ENCODE measurements at places on chromosomes 1 and 21.

GRCh38 chr1:115071012-115071664 lies 18.2 kb downstream of the TSPAN2 start:
- no peak for DNase-seq

- no peak for DNase-seq
Measured at GRCh38 chr1:35885961-35886558, 3.1 kb downstream of the AGO1 start.

- DNase-seq, result no peak
Measured at GRCh38 chr1:60262701-60263100, 189.1 kb upstream of the C1orf87 start.

DNA sequence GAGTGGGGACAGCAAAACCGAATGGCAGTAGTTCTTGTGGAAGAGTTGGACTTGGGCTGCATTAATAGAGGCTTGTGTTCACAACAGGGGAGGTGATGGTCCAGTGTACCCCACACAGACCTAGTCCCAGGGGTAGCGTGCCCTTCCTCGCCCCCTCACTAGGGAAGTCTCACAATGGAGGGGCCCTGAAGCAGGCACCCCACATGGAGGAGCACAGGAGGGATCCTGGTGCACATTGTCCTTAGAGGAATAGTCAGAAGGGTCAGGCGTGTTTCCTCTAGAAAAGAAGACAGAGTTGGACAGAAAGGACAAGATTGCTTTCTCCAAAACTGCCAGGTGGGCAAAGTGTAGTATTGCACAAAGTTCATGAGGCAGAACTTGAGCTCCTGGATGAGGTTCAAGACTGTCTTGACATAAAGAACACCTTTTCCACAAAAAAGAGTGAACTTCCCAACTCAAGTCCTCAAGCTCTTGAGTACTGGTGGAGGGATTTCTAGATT lies 23.3 kb downstream of the ETNK2 start:
- DNase-seq, result no peak

GRCh38 chr1:192973202-192973601 lies 86.0 kb downstream of the UCHL5 start:
- no peak for DNase-seq

DNA sequence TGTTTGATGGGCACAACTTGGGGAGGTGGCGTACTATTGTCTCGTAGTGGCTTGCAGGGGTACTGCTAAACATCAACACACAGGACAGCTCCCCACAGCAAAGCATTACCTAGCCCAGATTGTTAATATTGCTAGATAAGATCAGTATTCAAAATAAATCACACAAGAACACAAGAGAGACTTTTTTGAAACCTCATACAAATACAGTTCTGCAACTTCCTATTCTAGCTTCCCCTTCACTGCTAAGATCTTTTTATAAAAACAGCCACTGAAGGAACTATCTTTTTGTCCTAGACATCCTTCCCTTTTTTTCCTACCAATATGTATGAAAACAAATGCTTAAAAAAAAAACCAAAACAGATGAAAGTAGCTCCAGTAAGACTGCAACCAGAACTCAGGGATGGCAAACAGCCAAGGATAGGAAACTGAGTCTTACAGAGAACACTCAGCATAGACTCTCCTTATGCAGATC lies 137.8 kb upstream of the KRTAP19-8 start:
- no peak for DNase-seq

- no peak for DNase-seq
Measured at GRCh38 chr1:46447499-46448108, 42.0 kb upstream of the DMBX1 start.

DNA sequence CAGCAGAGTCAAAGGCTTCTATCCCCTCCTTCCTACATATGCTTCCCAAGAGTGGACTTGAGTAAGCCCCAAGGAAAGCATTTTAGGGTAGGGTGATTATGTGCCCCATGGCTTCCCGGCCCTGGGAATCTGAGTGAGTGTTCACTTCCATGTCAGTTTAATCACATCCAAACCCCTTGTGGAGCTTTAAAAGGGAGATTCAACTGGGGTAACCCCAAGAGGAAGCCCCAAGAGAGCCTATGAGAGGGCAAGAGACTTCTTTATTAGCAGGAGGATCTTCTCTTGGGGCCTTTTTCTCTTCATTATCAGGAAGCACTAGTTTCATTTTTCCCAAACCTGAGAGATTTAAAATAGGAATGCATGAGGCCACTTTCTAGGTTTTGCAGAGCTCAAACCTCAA lies 97.0 kb upstream of the IRF2BP2 start:
- no peak for DNase-seq

- DNase-seq, result no peak
Measured at GRCh38 chr1:17485281-17485680, 45.8 kb upstream of the RCC2 start.

- DNase-seq, result no peak
Measured at GRCh38 chr1:158969855-158970254, 38.5 kb downstream of the PYHIN1 start.

DNA sequence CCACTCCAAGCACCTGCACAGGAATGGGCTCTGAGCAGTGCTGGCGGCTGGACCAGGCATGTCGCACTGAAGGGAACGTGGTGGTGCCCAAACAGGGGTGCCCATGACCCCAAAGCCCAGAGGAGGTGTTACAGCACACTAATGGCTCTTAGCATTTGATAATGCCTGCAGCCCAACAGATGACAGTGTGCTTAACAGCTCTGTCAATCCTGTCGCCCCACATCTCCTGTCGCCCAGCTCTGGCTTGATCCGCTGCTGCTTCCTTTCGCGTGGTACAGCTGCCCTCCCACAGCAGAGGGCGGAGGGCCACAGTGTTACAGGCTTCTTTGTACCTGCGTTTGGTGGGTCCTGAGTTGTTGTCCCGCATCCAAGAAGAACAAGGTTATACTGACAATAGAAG lies 32.2 kb upstream of the CR1L start:
- DNase-seq, result no peak

DNA sequence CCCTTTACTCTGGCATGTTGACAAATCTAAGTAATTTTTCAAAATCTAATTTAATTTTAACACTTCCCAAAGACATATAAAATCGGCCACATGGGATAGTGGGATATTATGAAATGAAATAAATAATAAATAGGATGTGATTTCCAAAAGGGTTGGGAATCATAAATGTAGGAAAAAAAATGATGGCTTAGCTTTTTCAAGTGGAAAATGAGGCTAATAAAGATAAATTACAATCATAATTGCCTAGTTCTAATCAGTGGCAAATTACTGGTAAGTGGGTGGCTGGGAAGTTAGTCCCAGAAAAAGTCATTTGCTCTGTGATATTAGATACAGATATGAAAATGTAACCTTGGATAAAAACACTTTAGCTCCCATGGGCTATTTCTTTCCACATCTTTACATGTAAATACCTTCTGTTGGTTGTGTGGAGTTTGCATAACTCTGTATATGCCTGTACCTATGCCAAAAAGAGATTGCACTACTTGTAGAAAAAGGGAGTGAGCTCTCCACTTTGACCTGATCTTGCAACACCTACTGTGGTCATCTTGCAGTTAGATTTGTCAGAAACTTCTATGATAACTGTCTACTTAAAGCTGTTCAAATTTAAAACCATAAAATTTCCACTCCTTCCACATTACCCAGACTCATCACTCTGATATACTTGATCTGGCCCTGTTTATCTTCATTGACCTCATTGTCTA lies 284.6 kb upstream of the KAZN start:
- DNase-seq, result no peak

- no peak for DNase-seq
Measured at GRCh38 chr1:155379631-155380090, 59.0 kb downstream of the RUSC1 start.

DNA sequence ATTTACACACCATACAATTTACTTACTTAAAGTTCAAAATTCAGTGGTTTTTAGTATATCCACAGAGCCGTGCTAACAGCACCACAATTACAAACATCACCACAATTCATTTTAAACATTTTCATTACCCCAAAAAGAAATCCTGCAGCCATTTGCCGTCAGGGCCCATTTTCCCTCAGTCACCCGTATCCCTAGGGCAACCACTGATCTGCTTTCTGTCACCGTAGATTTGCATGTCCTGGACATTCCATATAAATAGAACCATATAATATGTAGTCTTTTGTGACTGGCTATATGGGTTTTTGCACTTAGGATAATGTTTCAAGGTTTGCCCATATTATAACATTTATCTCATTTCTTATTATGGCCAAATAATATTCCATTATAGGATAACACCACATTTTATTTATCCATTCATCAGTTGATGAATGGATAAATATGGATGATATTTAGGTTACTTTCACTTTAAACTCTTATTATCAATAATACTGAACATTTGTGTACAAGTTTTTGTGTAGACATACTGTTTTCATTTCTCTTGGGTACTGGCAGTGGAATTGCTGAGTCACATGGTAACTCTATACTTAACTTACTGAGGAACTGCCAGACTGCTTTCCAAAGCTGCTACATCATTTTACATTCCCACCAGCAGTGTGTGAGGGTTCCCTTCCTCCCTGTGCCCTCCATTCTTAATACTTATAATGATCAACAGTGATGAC lies 68.9 kb downstream of the ST3GAL3 start:
- DNase-seq, result no peak

DNA sequence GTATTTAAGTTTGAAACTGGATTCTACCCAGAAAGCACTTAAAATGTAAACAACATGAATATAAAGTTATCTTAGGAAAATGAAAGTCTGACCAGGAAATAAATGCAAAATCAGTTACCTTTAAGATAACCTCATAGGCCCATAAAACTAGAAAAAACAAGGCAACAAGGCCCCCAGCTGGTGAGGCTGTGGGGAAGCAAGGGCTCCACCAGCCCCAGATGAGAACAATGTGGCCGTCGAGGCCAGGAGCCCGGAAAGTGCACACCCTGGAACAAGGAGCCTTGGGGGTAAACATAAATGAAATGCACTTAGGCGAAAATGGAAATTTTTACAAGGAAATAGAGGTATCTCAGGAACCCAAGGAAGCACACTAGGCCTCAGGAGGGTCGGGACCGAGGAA lies 37.9 kb upstream of the BMP8B start:
- no peak for DNase-seq

- peak; percentile 58 for DNase-seq
Measured at GRCh38 chr1:111204201-111204982, 3.9 kb upstream of the DENND2D start.

DNA sequence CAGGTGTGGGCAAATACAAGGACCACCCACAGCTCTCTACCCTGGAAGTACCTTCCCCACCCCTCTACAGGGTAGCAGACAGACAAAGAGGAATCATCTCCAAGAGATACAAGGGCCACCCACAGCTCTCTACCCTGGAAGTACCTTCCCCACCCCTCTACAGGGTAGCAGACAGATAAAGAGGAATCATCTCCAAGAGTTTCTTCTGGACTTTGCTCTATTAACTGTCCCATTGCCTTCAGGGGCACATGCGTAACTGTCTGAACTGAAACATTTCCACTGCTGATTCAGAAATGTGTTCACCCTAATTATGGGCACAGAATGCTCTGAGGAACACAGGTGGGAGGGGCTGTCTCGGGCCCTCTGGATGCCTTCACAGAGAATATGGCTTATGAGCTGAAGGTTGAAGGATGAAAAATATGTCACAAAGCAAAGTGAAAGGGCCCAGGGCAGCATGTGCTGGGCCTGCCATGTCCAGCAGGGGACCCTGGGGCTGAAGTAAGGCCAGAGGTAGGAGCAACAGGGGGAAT lies 43.9 kb downstream of the ZNF281 start:
- no peak for DNase-seq

DNA sequence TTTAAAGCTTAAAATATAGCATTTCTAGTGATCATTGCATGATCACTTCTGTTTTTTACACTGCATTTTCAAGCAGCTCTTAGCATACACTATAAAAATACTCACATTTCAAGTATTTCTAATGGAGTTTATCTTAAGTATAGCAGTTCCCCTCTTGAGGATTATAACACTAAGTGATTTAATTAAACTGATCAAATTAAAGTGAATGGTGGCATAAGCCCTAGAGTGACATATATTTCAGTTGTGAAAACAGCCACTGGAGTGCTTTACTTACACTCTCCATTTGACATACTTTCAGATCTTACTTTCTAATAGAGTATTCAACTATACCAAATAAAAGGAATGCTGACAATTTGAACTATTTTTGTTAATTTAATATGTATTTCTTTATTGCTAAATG lies 623.3 kb upstream of the TMPRSS15 start:
- no peak for DNase-seq

DNA sequence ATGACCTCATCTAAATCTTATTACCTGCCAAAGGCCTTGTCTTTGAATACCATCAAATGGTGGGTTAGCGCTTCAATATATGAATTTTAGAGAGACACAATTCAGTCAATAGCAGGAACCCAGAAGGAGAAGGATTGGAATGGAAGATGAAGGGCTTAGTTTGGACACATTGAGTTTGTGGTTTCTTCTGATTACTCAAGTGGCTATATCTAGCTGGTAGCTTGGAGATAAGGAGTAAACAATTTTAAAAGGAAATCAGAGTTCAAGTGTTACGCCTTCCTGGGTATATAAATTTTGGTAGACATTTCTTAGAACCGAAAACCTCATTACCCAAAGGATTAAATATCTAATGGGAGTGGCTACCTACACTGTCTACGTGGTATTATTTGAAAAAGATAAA lies 80.2 kb downstream of the RGS2 start:
- no peak for DNase-seq

DNA sequence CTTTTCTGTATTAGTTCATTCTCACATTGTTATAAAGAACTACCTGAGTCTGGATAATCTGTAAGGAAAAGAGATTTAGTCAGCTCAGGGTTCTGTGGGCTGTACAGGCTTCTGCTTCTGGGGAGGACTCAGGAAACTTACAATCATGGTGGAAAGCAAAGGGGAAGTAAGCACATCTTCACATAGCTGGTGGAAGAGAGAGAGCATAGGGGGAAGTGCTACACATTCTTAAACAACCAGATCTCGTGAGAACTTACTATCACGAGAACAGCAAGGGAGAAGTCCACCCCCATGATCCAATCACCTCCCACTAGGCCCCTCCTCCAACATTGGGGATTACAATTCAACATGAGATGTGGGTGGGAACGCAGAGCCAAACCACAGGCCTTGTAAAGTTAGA lies 37.9 kb upstream of the AHCTF1 start:
- DNase-seq, result no peak

DNA sequence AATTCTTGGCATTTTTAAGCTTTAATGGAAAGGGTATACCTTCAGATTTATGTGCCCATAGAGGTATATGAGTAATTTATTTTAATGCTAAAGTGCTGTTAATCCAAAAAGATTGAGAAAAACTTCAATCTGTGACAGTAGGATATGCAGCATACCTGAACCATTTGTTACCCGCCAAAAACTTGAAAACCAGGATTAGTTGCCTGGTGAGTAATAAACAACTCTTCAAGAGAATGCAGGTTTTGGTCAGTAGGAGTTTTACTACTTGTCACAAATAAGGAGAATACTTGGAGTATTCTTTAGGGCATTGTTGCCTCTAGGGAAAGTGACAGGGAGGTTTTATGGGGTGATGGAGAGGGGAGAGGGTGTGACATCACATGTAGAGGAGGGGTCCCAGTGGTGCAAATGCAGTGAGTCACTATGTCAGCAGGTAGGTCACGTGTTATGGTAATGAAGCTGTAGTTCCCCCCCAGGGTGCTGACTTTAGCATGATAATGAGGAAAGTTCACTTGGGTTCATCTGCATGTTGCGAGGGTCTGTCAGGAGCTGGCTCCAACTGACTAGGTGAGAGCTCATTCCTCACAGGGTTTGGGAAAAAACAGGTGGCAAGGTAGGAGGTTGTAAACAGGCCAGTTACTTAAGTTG lies 23.1 kb downstream of the USP25 start:
- DNase-seq, result no peak

- DNase-seq, result no peak
Measured at GRCh38 chr1:154940651-154941194, 4.2 kb upstream of the PMVK start.

- DNase-seq, result no peak
Measured at GRCh38 chr1:246597971-246598370, 31.7 kb downstream of the CNST start.

Measured in stimulated activated CD8-positive, alpha-beta memory T cell treated with anti-CD3 and anti-CD28 coated beads, Interleukin-7, amount 100 ng/mL, for 1 hour (primary cell).